ENCODE measurements at places on chromosomes 4 and X.

DNA sequence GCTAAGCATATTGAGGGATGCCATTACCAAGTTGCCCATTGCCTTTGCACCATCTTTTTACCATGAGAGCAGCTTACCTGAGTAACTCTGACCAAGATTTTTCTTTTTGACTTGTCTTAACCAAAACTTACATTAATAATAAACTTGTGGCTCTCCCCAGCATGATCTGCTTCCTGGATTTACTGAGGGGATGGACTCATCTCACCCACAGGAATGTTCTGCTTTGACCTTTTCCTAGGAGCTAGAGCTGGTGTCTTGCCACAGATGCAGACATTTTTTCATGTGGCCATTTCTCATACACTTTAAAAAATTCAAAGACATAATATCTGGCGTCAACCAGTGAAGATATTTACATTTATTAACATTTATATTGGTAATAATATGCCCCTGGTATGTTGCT is 79.2 kb upstream of the EFHC2 start:
- DNase-seq, result no peak

DNA sequence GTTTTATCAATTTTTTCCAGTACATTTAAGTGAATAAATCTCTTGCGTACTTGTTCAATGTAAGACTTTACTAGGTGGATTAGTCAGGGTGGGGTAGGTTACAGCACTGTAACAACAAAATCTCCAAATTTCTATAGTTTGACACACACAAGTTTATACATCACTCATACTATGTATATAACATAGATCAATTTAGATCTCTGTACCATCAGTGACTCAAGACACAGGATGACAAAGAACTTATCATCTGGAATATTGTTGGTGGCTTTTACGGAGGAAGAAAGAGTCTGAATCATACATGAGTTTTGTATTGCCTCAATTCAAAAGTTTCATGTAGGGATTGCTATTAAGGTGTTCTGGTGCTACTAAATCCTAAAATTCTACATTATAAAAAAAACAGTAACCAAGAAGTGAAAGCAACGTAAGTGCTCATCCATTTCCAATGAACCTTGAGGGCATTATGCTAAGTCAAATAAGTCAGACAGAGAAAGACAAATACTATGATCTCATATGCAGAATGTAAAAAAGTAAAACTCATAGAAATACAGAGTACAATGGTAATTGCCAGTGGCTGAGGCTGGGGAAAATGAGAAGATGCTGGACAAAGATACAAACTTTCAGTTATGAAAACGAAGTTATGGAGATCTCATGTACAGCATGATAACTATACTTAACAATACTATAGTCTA is 98.0 kb upstream of the DKK2 start:
- no peak for DNase-seq

DNA sequence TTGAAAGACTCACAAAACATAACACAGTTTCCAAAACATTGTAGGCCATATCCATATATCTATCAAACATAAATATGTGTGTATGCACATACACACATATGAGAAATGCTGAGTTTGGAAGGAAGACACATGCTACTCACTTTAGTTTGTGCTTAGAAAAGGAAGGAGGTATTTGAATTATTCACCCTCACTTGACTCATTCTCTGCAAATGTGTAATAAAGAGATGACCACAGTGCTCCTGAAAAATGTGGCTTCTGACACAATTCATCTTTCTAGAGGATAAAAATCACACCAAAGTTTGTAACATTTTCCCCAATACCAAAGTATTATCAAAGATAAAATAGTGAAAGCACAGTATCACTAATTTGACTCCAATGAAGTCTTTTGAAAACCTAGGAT is 950.1 kb downstream of the FAT4 start:
- DNase-seq, result no peak

- no peak for DNase-seq
Measured at GRCh38 chr4:104286867-104287266, 207.8 kb downstream of the CXXC4 start.

GRCh38 chr4:80360900-80361299 is 25.4 kb downstream of the CFAP299 start:
- no peak for DNase-seq

- no peak for DNase-seq
Measured at GRCh38 chr4:2685541-2685940, 70.6 kb downstream of the TNIP2 start.

GRCh38 chrX:866441-866990 is 235.9 kb downstream of the SHOX start:
- no peak for DNase-seq

DNA sequence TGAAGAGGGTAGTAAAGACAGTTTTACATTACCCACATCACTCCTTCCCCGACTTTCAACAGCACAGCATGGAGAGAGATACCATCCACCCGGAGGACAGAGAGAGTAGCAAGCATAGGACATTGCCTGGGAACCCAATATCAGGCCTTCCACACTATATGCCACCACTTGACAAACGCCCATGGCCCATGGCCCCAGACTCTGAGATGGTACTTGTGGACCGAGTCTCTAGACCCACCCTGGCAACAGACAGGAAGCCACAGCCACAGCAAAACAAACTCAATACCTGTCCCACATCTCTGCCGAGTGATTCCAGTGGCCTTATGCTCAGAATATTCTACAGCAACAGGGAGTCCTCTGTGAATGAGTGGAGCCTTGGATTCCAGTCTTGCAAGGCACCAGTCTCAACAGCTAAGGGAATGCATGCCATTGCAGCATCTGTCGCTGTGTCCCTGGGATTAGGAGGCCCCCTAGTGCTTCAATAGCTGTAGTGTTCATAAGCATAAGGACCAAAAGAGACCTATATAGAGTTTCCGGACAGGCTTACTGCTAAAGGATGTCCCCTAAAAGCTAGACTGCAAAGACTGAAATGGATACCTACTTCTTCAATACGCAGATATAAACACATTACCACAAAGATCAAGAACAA is 14.7 kb upstream of the CT55 start:
- peak; percentile 41 for DNase-seq

- no peak for DNase-seq
Measured at GRCh38 chr4:22483551-22483981, 32.3 kb downstream of the ADGRA3 start.

GRCh38 chr4:137611998-137612700 is 79.9 kb upstream of the PCDH18 start:
- no peak for DNase-seq

DNA sequence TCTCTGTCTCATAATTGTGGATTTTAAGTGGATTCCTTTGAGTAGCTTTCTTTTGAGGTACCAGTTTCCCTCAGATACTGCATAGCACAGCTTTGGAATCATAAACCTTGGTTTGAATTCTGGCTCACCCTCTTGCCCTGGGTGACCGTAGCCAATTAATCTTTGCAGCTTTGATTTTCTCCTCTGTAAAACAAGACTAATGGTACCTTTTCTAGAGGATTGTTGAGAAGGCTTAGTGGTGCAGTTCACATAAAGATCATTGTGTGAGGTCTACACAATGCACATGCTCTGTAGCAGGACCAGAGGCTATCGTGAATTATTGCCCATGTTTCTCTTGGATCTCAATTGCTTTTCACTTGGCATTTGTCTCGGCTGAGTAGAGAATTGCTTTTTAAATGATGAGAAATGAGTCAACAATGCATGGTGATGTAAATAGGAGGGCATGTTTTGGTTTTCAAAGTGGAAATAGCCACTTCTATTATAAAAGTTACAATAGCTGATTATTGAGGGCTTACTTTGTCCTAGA is 47.9 kb downstream of the TMEM131L start:
- DNase-seq, result no peak

- DNase-seq, result no peak
Measured at GRCh38 chrX:88170553-88170952, 576.5 kb upstream of the CPXCR1 start.

DNA sequence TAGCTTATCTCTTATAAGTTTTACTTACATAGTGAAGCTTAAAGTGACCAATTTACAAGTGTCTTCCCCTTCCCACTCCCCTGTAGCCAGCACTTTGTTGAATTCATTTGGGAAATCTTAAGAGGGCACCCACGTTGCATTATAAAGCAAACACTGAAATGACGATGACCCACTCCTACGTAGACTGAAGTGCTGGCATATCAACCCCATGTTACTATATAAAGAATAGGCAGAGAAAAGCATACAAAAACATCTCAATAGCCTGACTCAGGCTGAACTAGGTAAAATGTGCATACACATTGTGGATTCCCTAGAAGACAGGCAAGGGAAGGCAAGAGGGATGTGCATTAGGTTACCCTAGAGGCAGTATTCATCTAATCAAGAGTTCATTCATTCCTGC is 313.4 kb downstream of the TENM3 start:
- no peak for DNase-seq

GRCh38 chr4:108157655-108158054 is 11.1 kb downstream of the LEF1 start:
- DNase-seq, result no peak

- no peak for DNase-seq
Measured at GRCh38 chrX:95058815-95059214, 1384.8 kb downstream of the FAM133A start.

Measured in MM.1S (cell line).